ENCODE measurements at places on chromosomes 6 and 20. TPM values are rescaled to one million over a fixed set of nuclear protein-coding genes. Genes with fewer than 3 reads are reported as not detected.

DNA sequence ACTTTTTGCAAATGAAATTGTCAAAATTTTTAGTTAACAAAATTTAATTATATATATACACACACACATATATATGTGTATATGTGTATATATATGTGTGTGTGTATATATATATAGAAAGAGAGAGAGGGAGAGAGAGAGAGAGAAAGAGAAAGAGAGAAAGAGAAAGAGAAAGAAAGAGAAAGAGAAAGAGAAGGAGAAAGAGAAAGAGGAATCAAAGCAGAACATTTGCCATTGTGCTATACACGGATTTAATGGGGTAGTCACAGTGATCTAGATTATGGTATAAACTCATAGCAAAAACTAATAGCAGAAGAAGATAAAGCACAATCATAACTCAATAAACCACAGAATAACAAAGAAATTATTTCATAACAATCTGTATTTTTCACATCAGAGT is 126.7 kb downstream of the DST start:
- peaks cover 2% of the 10 kb centered on the region for H3K36me3 ChIP-seq
- H3K4me1 ChIP-seq, result peaks cover 3% of the 10 kb centered on the region
- H3K27ac ChIP-seq, result no peak overlapping the region
- DNase-seq, result no peak

DNA sequence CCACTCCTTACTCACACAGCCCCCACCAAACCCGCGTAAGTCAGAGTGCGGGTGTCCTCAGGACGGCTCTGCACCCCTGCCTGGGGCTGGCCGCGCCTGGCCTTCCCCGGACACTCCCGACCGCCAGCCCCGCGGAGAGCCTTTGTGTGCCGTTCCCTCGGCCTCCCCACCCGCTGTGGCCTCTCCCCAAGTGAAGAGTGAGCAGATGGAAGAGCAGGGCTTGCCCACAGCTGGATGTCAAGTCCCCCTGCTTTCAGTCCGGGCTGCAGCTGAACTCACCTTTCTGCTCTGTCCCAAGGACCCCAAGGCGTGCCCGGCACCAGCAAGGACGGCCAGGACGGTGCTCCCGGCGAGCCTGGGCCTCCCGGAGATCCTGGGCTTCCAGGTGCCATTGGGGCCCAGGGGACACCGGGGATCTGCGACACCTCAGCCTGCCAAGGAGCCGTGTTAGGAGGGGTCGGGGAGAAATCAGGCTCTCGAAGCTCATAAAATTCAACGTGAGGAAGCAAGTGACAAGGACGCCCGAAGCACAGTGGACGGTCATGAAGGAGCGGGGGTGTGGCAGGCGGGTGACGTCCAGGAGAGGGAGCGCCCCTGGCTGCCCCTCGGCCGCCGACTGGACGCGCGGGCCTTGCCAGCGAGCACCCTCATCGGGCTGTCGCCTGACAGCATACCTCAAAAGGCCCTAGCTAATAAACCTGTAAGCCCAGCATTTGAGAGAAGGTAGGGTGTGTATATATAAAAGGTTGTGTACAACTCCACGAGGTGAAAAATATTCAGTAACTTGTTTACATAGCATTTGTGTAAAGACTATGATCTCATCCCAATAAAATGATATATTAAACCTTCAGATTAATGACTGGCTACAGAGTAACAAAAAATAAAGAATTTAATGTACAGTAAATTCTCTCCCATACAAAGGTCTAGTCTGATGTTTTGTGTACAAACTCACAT is 21.1 kb downstream of the TCFL5 start:
- H3K27me3 ChIP-seq, result peaks cover 7% of the 10 kb centered on the region
- H3K36me3 ChIP-seq, result no peaks in the 10 kb centered on the region
- no peaks in the 10 kb centered on the region for H3K4me1 ChIP-seq
- no peak overlapping the region for H3K4me3 ChIP-seq

- no peaks in the 10 kb centered on the region for H3K36me3 ChIP-seq
- H3K4me1 ChIP-seq, result peaks cover 10% of the 10 kb centered on the region
- H3K4me3 ChIP-seq, result peak within 1 kb of the TSS; percentile 86
Observed at GRCh38 chr20:45911486-45912343, at the start of gene PLTP. TSS of gene PLTP (minus strand) at chr20:45912155. CDS start at chr20:45911452, 703 bp downstream.

GRCh38 chr20:25504366-25505135 is 80.8 kb downstream of the NINL start:
- DNase-seq, result no peak
- H3K4me3 ChIP-seq, result no peak overlapping the region
- H3K36me3 ChIP-seq, result peaks cover 3% of the 10 kb centered on the region
- H3K4me1 ChIP-seq, result peaks cover 3% of the 10 kb centered on the region
- H3K27ac ChIP-seq, result peak overlapping the region; percentile 71

DNA sequence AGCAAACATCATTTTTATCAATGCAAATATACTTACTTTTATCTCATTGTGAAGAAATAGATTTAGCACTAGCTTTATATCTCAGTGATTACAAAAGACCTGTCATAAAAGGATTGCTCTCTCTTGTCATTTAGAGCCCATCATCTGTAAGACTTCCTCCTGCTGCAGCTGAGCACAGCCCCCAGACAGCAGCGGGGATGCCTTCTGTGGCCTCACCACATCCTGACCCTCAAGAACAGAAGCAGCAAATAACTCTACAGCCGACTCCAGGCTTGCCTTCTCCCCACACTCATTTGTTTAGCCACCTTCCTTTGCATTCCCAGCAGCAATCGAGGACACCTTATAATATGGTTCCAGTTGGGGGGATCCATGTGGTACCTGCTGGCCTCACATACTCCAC is 127.0 kb upstream of the EDN1 start:
- peaks cover 2% of the 10 kb centered on the region for H3K36me3 ChIP-seq
- H3K27me3 ChIP-seq, result no peaks in the 10 kb centered on the region
- H3K4me3 ChIP-seq, result no peak overlapping the region
- peaks cover 24% of the 10 kb centered on the region for H3K4me1 ChIP-seq

GRCh38 chr20:37598100-37598543 is 70.4 kb upstream of the BLCAP start:
- no peak for DNase-seq
- H3K4me3 ChIP-seq, result no peak overlapping the region
- H3K4me1 ChIP-seq, result no peaks in the 10 kb centered on the region
- no peaks in the 10 kb centered on the region for H3K36me3 ChIP-seq
- no peak overlapping the region for H3K27ac ChIP-seq

- no peaks in the 10 kb centered on the region for H3K27me3 ChIP-seq
- no peaks in the 10 kb centered on the region for H3K36me3 ChIP-seq
- no peak overlapping the region for H3K27ac ChIP-seq
- H3K4me1 ChIP-seq, result peaks cover 3% of the 10 kb centered on the region
- no peak for DNase-seq
Observed at GRCh38 chr20:2151858-2152281, 50.2 kb downstream of the STK35 start.

GRCh38 chr6:33405386-33405940 is 5.4 kb upstream of the PHF1 start:
- no peaks in the 10 kb centered on the region for H3K27me3 ChIP-seq

Gene LPIN3
- total RNA-seq, result 0.16 TPM

Gene CDH4
- total RNA-seq, result 0.55 TPM

Gene KCNK16
- not detected for total RNA-seq

Gene WFDC2
- total RNA-seq, result not detected

Gene PI16
- total RNA-seq, result 28.5 TPM

Gene SLC22A2
- not detected for total RNA-seq

All from T-helper 17 cell (primary cell).